ENCODE measurements at places on chromosomes 6 and 20.

- no peak for ATAC-seq
Measured at GRCh38 chr6:7812623-7813022, 86.7 kb downstream of the BMP6 start.

- ATAC-seq: peak; percentile 10
Measured at GRCh38 chr6:4350567-4351519, 215.5 kb upstream of the ECI2 start.

DNA sequence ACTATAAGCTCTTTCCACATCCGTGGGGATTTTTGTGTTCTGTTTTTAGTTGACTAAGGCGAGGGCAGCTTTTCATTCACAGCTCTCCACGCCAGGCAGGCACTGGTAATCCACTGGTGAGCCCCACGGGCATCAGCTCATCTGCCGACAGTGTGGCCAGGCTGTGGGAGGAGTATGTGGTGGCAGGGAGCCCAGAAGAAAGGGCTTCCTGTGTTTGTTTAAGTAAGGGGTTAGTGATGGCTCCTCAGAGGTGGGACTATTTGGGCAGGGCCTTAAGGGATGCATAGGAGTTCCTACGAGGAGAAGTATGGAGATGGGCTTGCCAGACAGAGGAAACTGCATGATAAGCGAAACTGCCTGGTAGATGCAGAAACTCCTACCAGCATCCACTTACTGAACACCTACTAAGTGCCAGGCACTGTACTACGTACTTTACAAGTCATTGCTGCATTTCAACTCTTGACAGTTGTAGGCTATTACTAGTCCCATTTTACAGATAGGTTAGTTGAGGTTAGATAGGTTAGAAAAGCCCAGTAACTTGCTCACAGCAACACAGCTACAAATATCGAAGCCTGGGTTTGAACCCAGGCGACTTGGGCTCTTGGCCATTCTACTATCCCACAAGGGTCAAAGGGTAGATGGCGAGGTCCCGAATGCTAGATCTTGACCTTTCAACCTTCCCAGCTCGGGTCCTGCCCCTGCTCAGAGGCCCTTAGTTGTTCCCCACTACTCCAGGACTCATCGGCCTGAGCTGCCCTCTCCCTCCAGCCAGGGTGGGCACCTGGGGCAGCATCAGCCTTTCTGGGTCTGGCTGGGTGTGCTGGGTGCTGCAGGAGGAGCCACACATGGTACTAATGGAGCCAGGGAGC, 55.1 kb downstream of the CEBPB start:
- ATAC-seq: no peak

- ATAC-seq: no peak
Measured at GRCh38 chr20:48621376-48622078, 206.3 kb downstream of the PREX1 start.

DNA sequence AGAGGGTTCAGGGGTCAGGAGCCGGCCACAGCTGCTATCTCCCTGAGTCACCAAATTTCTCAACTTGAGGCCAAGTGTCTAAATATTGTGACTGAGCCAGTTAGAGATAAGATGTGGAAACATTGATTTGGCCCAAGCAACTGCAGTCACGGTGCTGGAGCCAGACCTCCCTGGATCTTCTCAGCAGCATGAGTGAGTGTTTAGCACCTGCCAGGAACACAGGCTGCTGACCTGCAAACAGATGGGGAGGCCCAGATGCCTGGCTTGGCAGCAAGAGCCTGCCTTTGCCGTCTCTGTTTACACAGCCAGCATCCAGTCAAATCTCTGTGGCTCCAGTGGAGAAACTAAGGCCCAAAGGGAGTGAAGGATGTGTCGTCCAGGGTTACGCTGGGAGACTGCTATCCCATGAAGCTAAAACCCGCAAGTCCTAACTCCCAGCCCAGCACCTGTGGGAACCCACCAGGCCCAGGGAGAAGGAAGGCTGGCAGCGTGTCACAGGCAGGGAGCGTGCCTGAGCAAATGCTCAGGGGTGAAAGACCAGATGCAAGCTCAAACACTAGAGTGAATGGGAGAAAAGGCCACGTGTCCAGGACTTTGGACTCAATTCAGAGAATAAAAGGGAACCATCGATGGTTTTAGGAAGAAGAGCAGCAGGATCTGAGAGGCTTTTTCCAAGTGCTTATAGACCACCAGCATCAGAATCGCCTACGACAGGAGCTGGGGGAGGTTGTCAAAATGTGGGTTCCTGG, 15.9 kb upstream of the PTGIS start:
- ATAC-seq: peak; percentile 88

- ATAC-seq: no peak
Measured at GRCh38 chr6:129736105-129736504, 26.1 kb upstream of the ARHGAP18 start.

DNA sequence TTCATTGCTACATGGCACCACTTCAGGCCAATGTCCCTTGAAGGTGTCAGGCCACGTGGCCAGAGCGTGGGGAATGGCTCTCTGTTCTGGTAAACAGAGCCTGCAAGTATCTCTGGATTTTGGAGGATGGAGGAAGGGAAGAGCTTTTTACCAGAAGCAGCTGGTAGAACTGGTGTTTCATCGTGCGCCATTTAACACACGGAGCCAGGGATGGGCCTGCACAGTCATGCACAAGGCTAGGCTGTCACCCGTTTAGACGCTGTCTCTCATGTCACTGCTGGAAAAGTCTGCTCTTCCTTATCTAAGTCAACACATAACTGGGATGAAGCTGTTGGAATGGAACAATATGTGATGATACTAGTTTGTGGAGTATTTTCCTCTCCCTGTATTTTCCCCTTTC, 123.9 kb downstream of the IBTK start:
- no peak for ATAC-seq

DNA sequence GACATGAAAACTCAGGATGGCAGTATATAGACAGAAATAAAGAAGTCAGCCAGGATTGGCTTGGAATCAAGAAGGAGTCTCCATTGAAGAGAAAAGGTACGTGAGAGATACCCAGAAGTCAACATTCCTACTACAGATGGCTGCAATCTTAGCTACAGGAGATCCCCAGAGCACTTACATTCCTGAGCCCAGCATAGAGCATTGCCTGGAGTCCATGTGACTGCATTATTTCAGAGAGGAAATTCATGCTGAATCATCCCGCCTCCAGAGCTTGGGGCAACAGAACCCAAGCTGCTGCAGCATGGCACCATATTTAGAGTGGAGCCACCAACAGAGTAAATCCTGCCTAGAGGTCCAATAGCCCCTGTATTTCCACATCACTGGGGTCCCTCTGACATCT, 125.0 kb upstream of the GRIK2 start:
- ATAC-seq: no peak

GRCh38 chr20:12721636-12722035, 287.1 kb upstream of the SPTLC3 start:
- ATAC-seq: no peak

GRCh38 chr20:44900231-44900854, 9.5 kb upstream of the PABPC1L start:
- no peak for ATAC-seq

- no peak for ATAC-seq
Measured at GRCh38 chr6:10534419-10534762, 13.2 kb downstream of the GCNT2 start.

- ATAC-seq: peak; percentile 11
Measured at GRCh38 chr20:46330072-46330763, 21.9 kb upstream of the CDH22 start.

- ATAC-seq: peak; percentile 43
Measured at GRCh38 chr6:19303383-19303782, 533.8 kb upstream of the ID4 start.

DNA sequence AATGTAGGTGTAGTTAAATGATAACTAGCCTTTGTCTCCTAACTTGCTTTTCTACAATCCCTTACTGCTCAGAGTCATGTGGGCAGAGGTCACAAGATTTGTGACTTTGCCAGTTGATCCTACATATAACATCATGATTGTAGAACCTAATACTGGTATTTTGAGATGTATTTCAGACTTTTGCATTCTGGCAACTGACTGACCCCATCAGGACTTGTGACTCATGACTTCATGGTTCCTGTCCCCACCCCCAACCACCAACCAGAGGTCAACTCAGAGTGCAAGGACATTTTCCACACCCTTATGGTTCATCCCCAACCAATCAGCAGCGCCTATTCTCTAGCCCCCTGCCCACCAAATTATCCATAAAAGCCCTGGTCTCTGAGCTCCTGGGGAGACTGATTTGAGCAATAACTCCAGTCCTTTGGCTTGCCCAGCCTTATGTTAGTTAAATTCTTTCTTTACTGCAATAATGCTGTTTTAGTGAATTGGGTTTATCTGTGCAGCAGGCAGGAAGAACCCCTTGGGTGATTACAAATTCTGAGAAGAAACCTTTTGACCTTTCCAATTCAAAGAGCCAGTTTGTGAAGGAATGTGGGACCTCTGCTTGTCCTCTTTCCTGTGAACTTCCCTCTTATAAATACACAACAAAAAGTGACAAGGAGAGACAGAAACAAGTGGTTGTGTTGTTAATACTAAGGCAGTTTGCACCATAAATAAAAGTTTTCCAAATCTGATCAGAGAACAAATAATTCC, 588.7 kb downstream of the UTRN start:
- no peak for ATAC-seq

DNA sequence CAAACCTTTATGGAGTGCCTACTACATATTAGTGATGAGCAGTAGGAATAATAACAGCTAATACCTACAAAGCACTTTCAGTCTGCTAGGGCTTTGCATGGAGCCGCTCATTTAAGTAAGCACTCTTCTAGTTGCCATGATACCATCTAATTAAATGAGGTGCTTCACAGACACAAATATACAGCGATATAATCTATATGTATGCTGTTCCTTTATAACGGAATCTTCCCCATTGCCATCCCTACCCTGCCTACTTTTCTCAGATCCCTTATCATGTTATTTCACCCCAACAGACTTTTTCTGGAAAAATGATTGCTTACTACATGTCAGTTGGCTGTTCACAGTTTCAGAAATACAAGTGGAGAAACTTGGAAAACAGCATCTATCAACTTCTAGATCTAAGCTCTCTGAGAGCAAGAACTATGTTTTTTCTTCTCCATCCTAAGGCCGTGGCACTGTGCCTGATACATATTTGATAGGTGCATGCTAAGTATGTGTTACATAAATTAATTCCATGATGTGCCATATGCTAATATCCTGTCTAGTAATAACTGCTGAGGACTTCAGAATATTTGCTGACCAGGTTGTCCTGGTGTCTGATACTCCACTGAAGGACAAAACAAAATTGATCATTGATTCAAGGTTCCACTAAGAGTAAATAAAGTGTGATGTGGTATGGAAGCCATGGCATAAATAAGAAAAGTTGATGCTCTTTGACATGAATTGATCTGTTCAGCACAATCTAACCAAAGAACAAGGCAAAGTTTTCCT, 124.6 kb downstream of the GMPR start:
- ATAC-seq: no peak

- peak; percentile 1 for ATAC-seq
Measured at GRCh38 chr6:107458672-107459282, 587 bp downstream of the PDSS2 start.

- ATAC-seq: no peak
Measured at GRCh38 chr20:10249048-10249770, 30.6 kb downstream of the SNAP25 start.

GRCh38 chr6:88141561-88142296, 24.4 kb downstream of the CNR1 start:
- no peak for ATAC-seq

DNA sequence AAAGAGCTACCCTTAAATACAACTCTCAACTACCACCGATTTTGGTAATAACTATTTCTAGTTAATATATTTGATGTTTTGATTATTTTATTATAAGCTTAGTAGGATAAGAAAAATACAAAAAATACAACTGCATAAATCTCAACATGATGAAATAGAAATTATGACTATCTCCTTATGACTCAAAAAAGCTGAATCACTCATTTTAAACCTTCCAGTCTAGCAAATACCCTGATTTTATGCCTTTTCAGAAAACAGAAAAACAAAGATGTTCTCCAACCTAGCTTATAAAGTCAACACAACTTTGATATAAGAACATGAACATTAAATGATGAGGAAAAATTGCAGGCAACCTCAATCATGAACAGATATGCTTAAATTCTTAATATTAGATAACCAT, 40.2 kb upstream of the DSE start:
- no peak for ATAC-seq

DNA sequence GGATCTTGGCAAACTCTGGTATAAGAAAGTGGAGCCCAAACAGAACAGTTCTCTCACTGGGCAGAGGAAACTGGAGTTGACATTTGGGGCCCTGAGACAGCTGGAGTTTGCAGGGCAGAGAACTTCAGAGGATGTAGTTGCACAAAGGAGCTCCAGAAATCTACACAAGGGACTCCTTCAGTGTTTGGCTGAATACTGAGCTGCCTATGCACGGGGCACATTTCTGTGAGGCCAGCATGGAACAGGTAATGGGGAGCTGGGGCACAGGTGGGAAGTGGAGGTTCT, 169.3 kb downstream of the ANKRD60 start:
- ATAC-seq: no peak

- no peak for ATAC-seq
Measured at GRCh38 chr6:118952683-118953082, 17.7 kb upstream of the MCM9 start.

- ATAC-seq: no peak
Measured at GRCh38 chr6:166529586-166529985, 56.9 kb downstream of the RAMACL start.

DNA sequence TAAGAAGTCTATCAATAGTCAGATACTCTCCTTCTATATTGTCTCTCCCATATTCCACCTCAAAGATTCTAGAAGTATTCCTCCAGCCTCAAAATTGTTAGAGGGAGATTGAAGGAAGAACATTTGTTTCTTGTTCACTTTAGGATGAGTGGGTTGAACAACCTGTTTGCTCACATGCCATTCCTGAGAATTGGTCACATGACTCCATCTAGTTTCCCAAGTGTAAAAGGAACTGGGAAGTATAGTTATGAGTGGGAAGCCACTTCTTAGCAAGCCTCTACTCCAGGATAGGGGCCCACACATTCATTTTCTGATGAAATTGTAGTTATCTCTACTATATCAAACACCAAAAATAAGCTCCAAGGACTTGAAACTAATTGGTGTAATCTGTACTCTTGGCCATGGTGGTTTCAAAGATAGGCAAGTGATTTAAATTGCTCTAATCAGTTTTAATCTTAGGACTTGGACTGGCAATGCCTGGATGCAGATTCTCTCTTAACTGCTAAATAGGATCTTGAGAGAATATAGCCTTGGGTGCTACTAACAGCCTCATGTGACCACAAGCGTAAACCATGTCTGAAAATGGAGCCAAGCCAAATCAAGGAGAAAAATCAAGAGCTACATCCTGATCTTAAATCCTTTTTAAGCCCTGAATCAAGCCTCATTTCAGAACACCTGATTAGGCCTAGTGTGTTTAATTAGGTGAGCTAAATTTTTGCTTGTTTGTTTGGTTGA, 758.7 kb upstream of the MAN1A1 start:
- ATAC-seq: no peak

GRCh38 chr20:44093249-44093582, 93.8 kb downstream of the JPH2 start:
- ATAC-seq: no peak

DNA sequence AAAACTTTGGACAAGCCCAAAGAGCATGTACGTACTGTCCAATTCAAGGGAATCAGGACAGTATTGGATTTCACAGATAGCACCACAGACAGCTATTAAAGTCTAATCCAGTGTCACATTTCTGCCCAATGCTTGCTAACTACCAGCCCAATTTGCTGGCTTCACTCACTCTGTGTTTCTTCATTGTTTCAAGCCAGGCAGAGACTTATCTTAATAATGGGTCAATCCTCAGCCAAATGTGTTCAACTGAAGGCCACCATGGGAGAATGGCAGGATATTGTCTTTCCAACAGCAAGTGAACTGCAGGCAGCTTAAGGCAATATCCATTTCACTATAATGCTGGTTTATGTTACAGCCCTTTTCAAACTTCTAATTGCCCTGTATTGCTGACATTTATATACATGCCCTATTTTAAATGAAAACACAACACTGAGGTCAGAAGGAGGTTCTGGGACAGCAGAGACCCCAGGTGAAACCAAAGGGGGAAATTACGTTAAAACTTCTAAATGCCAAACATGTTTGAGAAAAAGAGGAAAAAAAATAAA, 142.1 kb upstream of the RSPO3 start:
- no peak for ATAC-seq
